ENCODE measurements at places on chromosomes 2 and 18.

- DNase-seq, result peak; percentile 25
Observed at GRCh38 chr2:205903549-205904129, 182.3 kb downstream of the INO80D start.

DNA sequence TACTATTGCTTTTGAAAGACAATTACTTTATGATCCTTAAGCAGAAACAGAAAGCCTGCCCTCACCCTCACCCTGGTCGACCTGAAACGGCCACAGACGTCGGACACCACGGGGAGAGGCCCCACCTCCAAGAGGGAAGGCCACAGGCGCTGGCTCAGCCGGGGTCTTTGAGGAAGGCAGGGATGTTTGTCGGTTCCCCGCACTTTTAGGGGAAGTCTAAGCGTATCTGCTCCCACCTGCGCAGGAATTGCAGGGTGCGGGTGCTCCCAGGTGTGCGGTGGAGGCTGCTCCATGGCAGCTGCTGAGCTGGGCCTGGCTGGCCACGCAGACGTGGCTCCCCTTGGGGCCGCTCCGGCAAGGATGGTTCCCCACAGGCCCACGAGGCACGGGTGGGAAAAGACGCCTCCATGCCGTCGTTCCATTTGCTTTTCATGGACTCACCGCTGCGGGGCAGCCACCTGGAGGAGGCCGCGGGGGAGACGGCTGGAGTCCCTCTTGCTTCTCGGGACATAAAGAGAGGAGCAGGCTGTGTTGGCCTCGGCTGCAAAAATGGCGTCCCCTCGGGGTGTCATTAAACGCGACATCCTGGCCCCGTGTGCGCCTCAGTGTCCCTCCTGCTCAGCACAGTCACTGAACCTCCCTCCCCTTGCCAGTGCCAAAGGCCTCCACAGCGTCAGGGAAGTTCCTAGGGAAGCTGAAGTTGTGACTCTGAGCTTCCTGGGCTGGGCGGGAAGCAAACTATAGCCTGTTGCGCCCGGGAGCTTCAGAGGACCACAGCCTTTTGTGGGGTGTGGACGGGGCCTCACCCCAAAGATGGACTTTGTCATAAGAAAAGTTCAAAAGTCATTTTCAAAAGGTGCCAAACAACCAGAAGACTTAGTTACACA is 63.4 kb downstream of the NFATC1 start:
- DNase-seq, result no peak

- DNase-seq, result no peak
Observed at GRCh38 chr2:96143231-96143847, 1.9 kb downstream of the DUSP2 start.

- peak; percentile 36 for DNase-seq
Observed at GRCh38 chr18:3648200-3648599, 198.2 kb downstream of the TGIF1 start.

GRCh38 chr2:69221512-69221911 is 165.5 kb downstream of the GFPT1 start:
- DNase-seq, result no peak

- DNase-seq, result no peak
Observed at GRCh38 chr2:43636621-43637020, 439 bp upstream of the PLEKHH2 start.

GRCh38 chr2:171475979-171476378 is 42.0 kb downstream of the DCAF17 start:
- DNase-seq, result no peak

DNA sequence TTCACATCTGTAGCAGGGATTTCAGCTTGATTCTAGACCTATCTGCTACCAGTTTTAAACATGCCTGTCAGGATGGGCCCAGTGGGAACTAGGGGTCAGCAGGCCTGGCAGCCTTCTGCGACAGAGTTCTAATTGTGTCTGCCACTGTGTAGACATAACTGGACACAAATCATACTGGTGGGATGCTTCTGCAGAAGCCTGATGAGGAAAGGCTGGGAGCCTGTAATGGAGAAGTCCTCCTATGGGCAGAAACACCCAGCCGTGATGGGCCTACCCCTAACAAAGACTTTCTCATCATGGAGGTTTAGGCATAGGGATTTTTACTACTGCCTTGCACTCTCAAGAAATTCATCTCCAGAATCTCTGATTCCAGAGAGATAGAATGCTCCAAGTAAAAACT is 166.9 kb downstream of the PDE11A start:
- no peak for DNase-seq

DNA sequence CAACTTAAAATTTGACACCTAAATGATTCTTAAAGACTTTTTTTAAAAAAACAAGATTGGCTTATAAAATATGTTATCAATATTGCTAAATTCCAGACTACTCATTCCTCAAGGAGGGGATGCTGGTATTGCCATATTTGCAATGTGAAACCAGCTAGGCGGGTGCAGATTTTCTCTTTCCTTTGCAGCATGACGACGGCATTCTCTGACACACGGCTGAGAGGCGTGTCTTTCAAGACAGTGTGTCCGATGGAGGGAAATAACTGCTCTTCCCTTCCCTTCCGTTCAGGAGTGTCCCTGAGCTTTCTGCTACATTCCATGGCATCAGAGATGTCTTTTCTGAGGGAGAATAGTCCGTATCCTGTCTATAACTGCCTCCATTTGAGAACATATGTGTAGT is 38.2 kb upstream of the CNGA3 start:
- no peak for DNase-seq

GRCh38 chr2:207483066-207483465 is 46.7 kb upstream of the CREB1 start:
- DNase-seq, result no peak

GRCh38 chr2:6071519-6071918 is 379.3 kb downstream of the SOX11 start:
- no peak for DNase-seq

- DNase-seq, result peak; percentile 53
Observed at GRCh38 chr2:173607606-173608311, 253.1 kb downstream of the CDCA7 start.

- no peak for DNase-seq
Observed at GRCh38 chr2:239240414-239240881, 160.4 kb downstream of the HDAC4 start.

DNA sequence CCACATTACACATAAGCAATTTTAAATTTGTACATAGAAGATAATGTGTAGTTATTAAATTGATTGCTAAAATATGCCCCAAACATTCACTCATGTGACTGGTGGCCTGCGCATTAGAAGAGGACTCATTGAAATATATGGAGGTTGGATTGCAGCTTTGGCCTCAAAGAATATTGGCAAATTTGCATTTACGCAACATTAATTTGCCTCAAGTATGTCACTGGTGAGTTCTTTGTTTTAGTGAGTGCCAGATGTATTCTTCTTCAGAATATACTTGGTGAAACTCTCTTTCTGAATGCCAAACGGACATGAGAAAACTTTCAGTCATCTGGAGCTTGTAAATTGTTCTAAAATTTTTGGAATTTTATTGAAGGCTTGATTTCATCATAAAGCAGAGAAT is 5.9 kb upstream of the EFEMP1 start:
- no peak for DNase-seq

GRCh38 chr2:3656762-3657721 is 958 bp upstream of the ALLC start:
- no peak for DNase-seq

- peak; percentile 64 for DNase-seq
Observed at GRCh38 chr2:148875387-148876051, 492 bp downstream of the KIF5C start.

GRCh38 chr2:4873876-4874593 is 818.1 kb upstream of the SOX11 start:
- no peak for DNase-seq

DNA sequence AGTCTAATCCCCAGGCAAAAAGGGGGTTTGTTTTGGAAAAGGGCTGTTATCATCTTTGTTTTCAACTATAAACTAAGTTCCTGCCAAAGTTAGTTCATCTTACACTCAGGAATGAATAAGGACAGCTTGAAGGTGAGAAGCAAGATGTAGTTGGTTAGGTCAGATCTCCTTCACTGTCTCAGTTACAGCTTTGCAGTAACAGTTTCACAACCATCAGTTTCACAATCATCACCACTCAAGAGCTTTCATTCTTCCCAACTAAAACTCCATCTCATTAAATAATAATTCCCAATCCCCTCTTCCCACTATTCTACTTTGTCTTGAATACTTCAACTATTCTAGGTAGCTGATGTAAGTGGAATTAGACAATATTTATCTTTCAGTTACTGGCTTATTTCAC is 200.9 kb downstream of the NYAP2 start:
- no peak for DNase-seq

DNA sequence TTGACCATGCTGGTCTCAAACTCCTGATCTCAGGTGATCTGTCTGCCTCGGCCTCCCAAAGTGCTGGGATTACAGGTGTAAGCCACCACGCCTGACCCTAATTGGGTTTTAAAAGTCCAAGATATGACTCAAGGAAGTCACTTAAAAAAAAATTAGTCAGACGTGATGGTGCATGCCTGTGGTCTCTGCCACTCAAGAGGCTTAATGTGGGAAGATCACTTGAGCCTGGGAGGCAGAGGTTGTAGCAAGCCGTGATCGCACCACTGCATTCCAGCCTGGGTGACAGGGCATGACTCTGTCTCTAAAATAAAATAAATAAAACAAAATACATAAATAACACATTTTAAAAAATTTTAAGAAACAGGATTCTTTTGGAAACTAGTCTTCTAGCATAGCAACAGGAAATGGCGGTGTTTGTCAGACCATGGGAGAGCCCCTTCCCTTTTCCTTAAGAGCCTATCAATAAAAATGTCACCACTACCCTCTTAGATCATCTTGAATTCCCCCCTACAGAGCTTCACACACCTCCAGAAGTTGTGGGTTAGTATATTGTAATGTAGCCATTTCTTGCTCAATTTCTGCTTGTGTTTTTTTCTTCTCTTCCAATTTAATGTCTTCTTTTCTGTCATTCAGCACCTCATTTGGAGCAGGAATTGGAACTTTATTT is 20.1 kb downstream of the SFT2D3 start:
- no peak for DNase-seq

GRCh38 chr2:226207671-226208070 is 591.9 kb downstream of the IRS1 start:
- DNase-seq, result no peak

GRCh38 chr2:161096336-161096735 is 63.9 kb upstream of the TANK start:
- DNase-seq, result no peak

- DNase-seq, result peak; percentile 41
Observed at GRCh38 chr2:74267068-74267467, 68.7 kb downstream of the MTHFD2 start.

- DNase-seq, result no peak
Observed at GRCh38 chr2:220660277-220661145, 911.6 kb downstream of the EPHA4 start.

All from NCI-H774 (cell line).